ENCODE measurements at places on chromosomes 11 and 22. TPM values are rescaled to one million over a fixed set of nuclear protein-coding genes. Genes with fewer than 3 reads are reported as not detected.
A peak's percentile ranks its signal among the peaks of the same experiment; 100 is the strongest.

DCHS1 gene
- 0.78 TPM for total RNA-seq

GRCh38 chr22:29710922-29711593, 8.7 kb upstream of the CABP7 start:
- peak; percentile 96 for DNase-seq

MALAT1 gene
- total RNA-seq: 8,069 TPM

DNA sequence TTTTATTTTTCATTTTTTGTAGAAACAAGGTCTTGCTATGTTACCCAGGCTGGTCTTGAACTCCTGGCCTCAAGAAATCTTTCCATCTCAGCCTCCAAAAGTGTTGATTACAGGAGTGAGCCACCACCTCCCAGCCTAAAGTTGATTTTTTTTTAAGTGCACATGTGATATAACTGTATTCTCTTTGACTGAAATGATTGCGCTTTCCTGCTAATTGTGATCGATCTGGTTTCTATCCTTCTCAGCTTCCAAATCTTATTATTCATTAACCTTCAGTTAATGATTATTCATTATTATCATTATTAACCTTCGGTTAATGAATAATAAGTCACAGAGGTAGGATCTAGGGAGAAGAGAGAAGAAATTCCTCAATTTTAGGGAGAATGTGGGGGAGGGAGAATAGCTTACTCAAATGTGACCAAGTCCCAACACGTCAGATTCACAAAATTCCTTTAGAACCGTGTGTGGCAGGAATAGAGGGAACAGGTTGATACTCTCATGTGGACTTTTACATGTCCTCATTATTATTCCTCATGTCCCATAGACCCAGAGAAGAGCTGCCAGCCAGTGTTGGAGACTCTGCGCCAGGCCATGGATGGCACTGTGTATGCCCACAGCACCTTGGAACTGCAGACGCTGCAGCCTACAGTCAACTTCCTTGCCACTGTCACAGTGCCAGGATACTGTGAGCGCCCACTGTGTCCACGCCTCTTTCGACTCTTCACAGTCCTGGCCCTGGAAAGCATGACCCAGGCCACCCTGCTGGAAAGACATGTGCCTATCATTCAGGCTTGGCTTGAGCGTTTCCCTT, 47.1 kb downstream of the RRP8 start:
- no peak for DNase-seq

- DNase-seq: no peak
Observed at GRCh38 chr22:20857247-20857643, 1.4 kb downstream of the PI4KA start.

- no peak for DNase-seq
Observed at GRCh38 chr11:105589346-105589745, 20.5 kb upstream of the GRIA4 start.

DNA sequence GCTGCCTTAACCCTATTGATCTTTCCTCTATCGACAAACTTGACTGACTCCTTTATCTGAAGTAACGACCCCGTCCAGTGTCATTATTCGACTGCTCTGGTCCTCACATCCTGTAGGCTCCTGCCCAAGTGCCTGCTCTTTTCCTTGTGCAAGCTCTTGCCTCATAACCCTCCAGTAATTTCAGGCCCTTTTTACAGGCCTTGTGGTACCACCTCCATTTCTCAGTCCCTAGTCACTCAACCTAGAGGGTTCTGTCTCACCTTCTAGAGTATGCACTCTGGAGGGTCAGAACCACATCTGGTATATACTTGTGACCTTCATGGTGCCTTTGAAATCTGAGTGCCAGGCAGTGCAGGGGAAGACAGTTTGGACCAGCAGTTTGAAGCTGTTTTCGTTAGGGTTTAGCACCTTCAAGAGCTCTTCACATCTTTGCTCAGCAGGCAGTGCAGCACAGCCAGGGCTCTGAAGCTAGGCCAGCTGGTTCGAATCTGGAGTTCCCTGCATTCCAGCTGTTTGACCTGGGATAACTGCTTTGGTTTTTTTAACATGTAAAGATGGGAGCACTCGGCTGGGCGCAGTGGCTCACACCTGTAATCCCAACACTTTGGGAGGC, 11.2 kb downstream of the SNRPD3 start:
- DNase-seq: no peak

TUG1 gene
- total RNA-seq: 54.5 TPM

DNA sequence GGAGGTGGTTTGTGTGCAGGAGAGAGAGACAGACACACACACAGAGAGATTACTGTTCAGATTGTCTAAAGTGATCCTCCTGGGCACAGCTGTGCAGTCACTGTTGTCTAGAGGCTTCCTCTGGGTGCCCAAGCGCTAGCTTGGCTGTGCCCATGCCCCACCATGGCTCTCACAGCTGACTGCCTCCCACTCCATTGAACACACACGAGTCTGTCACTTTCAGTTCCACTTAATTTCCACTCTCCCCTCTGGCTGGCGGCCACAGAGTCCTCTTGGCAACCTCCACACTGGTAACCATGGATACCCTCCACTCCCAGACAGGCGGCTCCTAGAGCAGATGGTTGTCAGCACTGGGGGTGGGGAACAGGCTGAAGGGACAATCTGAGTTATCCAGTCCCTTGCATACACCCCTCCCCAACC, 29.1 kb downstream of the MAP6 start:
- peak; percentile 81 for DNase-seq

OR5A1 gene
- total RNA-seq: not detected

GRCh38 chr22:45933506-45934167, 43.3 kb downstream of the WNT7B start:
- no peak for DNase-seq

DNA sequence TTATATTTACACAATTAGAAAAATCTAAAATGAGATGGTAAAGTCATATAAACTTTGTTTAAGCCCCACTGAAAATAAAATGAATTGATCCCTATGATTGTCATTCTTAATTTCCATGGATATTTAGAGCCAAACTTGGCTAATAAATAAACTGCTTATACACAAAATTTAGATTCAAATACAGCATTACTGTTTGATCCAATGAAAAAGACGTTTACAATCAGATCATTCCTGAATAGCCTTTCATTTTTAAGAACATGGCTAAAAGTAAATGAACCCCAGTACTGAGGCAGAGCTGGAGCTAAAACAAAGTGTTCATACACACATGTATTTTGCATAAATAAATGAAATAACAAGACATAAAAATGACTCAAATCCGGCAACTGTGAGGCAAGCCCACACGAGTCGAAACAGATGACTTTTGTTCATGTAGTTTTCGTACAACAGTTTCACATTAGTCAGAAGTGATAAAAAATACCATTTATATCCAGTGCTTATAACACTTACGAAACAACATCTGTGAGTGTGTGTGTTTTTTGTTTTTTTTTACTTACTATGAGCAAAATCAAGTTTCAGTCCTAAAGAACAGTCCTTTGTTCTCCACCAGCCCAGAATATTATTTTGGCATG, 386.5 kb downstream of the SOX6 start:
- peak; percentile 37 for DNase-seq

DNA sequence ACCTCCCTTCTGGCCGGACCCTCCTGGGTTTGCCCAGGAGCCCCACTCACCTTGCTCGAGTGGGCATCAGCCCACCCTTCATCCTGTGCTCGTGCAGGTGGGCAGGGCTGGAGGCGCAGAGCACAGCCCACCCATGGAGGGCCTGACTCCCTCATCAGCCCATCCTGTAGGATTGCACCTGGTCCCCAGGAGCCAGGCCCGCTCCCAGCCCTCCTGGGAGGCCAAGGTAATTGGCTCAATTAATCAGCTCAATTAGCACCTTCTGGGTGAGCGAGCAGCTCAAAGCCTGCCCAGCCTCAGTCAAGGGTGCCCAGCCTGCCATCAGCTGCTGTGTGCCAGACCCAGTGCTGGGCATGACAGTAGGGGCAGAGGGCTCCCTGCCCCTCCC, 58.1 kb upstream of the NECTIN1 start:
- no peak for DNase-seq

DNA sequence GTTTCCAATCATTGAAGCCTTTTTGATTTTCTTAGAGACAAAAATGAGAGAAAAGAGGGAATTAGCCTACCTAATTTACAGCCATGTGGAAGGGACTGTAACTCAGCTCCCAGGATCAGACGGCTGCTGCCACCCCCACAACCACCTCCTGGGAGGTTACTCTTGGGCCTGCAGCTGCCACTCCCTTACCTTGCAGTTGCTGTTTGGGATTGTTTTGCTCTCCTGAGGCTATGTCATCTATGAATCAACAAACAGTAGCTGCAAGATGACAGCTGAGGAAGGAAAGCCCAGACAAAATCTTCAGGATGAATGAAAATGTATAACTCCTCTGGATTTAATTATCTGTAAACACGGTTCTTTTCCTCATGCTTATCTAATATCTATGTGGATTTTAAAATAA, 28.0 kb upstream of the ZC3H12C start:
- peak; percentile 14 for DNase-seq

DNA sequence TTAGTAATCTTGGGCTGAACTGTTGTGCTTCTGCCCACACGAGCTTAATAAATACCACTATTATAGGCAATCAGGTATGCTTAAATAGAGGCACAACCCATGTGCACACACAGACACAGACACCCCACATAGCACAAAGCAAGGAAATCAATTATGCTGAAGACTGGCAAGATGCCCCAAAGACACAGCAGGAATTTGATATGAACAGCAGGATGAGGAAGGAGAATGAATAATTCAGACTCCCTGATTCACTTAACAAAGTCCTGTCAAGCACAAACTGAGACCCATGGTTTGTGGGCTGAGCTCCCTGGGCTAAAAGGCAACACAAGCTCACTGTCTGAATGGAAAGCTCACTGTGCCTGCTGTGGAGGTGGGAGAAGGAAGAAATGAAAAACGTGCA, 42.5 kb downstream of the RBFOX2 start:
- DNase-seq: no peak

- no peak for DNase-seq
Observed at GRCh38 chr11:66277471-66278362, at the start of gene CNIH2. Gene CNIH2, plus strand, starts transcription at chr11:66278175. Its CDS starts 282 bp downstream, at chr11:66278457.

DNA sequence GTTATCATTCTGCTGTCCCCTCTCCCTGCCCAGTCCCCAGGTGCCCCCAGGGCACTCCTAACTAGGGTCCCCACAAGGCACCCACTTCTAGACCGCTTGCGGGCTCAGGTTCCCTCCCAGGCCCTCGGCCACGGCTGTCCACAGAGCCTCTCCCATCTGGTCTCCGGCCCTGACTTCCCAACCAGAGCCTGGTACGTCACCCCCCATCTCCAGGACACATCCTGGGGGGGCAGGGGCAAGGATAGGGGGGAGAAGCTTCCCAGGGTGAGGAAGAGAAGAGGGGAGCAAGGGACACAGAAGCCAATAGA, 457 bp downstream of the SSTR3 start:
- DNase-seq: no peak

GRCh38 chr11:16938061-16938460, 76.2 kb downstream of the PLEKHA7 start:
- DNase-seq: no peak

RAB3IL1 gene
- 3.0 TPM for total RNA-seq

SHISAL1 gene
- total RNA-seq: 0.31 TPM

GRCh38 chr11:7251836-7252682, at the start of gene SYT9:
Gene SYT9, plus strand, starts transcription at chr11:7251904. Its CDS starts 283 bp downstream, at chr11:7252187.
- no peak for DNase-seq

HTR3A gene
- total RNA-seq: not detected

HTR3B gene
- total RNA-seq: not detected

DNA sequence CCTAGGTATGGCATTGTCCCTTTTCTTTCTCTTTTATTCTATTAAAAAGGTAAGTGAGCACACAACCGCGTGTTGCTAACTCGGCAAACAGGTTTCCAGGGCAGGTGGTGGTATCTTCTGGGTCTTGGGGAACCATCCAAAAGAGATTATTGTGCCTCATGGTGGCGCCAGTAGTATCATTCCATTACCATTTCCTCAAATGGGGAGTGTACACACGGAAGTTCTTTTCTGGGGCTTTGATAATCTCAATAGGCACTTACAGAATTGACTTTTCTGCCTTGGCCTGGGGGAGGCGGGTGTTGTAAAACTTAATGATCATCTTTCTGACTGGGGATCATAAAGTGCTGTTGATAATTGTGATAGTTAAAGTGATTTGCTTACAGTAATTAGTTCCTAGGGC, 234.1 kb downstream of the KIRREL3 start:
- no peak for DNase-seq

DNA sequence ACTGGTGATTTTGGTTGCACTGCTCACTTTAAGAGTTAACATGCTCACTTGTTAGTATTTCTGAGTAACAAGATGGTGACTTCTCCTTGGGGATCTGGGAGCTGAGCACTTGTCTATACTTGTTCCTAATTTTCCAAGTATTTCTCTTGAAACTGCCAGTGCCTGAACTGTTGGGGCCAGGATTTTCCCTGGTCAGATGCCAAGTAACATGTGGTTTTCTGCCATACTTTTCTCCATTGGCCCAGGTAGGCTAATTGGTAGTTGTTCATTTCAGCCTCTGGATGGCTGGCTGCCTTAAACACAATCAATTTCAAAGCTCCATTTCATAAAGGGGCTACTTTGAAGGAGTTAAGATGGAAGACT, 35.0 kb downstream of the RNF141 start:
- no peak for DNase-seq

- DNase-seq: no peak
Observed at GRCh38 chr11:68900835-68901381, 2.7 kb downstream of the MRPL21 start.

GRCh38 chr11:121265586-121265985, 27.0 kb upstream of the SC5D start:
- no peak for DNase-seq

C11orf86 gene
- total RNA-seq: not detected

IFITM2 gene
- total RNA-seq: 12.5 TPM

- no peak for DNase-seq
Observed at GRCh38 chr11:1207401-1208143, 15.3 kb upstream of the MUC5B start.

B4GALNT4 gene
- total RNA-seq: 0.40 TPM

DMC1 gene
- 0.52 TPM for total RNA-seq

- peak; percentile 22 for DNase-seq
Observed at GRCh38 chr11:995044-995751, 41.3 kb downstream of the MUC6 start.

- DNase-seq: no peak
Observed at GRCh38 chr22:42630901-42631602, 9.3 kb downstream of the ATP5MGL start.

ST14 gene
- not detected for total RNA-seq

- DNase-seq: peak; percentile 41
Observed at GRCh38 chr11:100849009-100849900, 162.2 kb downstream of the ARHGAP42 start.

- no peak for DNase-seq
Observed at GRCh38 chr22:40289991-40290459, 56.3 kb upstream of the ADSL start.

APOL6 gene
- 7.0 TPM for total RNA-seq

GSTT2 gene
- 1.7 TPM for total RNA-seq

DNA sequence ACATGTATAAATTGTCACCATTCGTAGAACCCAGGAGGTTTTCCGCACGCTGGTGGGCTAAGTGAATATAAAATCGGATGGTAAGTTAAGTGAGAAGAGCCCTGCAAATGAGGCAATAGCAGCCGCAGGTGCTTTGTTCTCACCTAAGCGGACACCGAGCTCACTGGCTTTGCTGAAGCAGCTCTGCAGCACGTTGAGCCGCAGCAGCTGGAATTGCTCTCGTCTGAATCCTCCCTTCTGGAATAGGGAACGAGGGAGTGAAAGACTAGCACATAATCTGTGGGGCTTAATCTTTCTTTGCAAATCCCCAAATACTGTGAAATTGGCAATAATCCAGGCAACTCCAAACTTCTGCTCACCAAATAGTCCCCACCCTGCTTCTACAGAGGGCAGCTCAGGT, 488.1 kb downstream of the NTM start:
- no peak for DNase-seq

All from myocyte (in vitro differentiated cells).